ENCODE measurements at places on chromosomes 2 and 18. TPM values are rescaled to one million over a fixed set of nuclear protein-coding genes. Genes with fewer than 3 reads are reported as not detected.
A peak's percentile ranks its signal among the peaks of the same experiment; 100 is the strongest.

GRCh38 chr18:10148189-10148929, 234.5 kb downstream of the VAPA start:
- H3K27ac ChIP-seq = no peak overlapping the region
- peaks cover 4% of the 10 kb centered on the region for H3K4me1 ChIP-seq
- H3K36me3 ChIP-seq = no peaks in the 10 kb centered on the region
- no peak overlapping the region for H3K4me3 ChIP-seq
- H3K27me3 ChIP-seq = peaks cover 27% of the 10 kb centered on the region

Gene IHH
- 0.06 TPM for total RNA-seq

DNA sequence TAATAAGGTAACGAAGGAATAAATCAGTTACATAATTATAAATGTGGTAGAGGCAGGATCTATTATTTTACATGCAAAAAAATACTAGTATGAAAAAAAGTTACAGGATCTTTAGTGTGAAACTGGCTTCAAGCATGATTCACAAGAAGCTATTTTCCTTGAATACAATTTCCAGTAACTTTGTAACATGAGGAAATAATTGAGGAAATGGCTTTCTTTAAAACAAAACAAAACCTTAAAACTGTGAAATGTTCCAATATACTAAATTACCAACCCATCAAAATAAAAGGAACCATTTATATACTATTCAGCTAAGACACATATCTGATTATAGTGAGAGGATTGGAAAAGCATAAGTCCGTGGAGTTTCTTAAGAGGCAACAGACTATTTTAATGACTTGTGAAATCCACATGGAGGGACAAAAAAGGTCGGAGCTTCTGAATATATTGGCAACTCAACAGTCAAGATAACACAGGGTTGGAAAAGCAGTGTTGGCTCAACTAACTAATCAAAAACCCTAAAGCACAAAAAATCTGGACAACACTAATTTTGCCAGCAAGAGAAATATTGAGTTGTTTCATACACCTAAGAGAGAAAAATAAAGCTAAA, 10.6 kb downstream of the IRS1 start:
- H3K4me3 ChIP-seq = no peak overlapping the region
- no peak for DNase-seq
- no peak overlapping the region for H3K27ac ChIP-seq

Gene UGT1A4
- total RNA-seq = not detected

- no peak for DNase-seq
- H3K4me1 ChIP-seq = no peaks in the 10 kb centered on the region
- no peak overlapping the region for H3K4me3 ChIP-seq
- H3K36me3 ChIP-seq = no peaks in the 10 kb centered on the region
Observed at GRCh38 chr2:8438996-8439395, 242.9 kb upstream of the ID2 start.

- H3K4me1 ChIP-seq = no peaks in the 10 kb centered on the region
- no peak overlapping the region for H3K27ac ChIP-seq
- H3K27me3 ChIP-seq = no peaks in the 10 kb centered on the region
Observed at GRCh38 chr2:238790126-238790832, 57.6 kb upstream of the TWIST2 start.

Gene NYAP2
- 0.07 TPM for total RNA-seq

Gene ESPNL
- total RNA-seq = 0.59 TPM

- H3K4me1 ChIP-seq = peaks cover 19% of the 10 kb centered on the region
- DNase-seq = no peak
- no peak overlapping the region for H3K4me3 ChIP-seq
Observed at GRCh38 chr2:231361701-231362554, 33.6 kb upstream of the B3GNT7 start.

DNA sequence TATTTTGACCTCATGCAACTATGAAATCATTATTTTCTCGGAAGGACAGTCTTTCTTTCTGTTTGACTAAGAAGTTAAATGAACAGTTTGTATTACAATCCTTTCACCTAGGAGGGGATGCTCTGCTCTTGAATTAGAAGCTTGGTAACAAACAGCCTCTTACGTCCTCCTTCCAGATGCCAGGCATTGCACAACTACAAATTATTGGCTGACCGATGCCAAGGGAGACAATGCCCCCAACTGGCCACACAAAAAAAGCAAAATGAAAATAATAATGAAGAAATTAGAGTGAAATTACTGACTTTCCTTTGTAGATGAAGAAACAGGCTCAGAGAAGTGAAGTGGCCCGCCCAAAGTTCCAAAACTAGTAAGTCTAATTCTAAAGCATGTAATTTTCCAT, 177.9 kb downstream of the CYRIA start:
- no peaks in the 10 kb centered on the region for H3K4me1 ChIP-seq
- no peak overlapping the region for H3K27ac ChIP-seq
- DNase-seq = peak; percentile 48

Gene AMER3
- total RNA-seq = not detected

DNA sequence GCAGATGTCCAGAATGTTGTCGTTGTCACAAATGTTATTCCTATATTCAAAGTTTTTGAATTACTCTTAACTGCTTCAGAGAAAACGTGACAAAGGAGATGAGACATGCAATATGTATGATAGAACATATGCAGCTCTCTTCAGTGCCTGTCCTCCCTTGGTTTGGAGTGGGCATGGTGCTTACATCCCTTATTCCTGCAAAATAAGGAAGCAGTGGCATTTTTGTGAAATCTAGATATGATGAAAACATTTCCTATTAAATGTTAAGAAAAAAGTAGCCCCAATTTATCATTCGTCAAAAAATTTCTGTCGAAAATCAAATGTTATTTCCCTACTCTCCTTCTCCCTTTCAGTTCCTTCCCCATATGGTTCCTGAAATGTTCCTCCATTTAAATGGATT, 457.5 kb upstream of the FANCL start:
- H3K4me1 ChIP-seq = no peaks in the 10 kb centered on the region
- DNase-seq = no peak
- H3K27ac ChIP-seq = no peak overlapping the region
- no peak overlapping the region for H3K4me3 ChIP-seq

GRCh38 chr2:19738707-19739106, 163.1 kb downstream of the TTC32 start:
- no peak overlapping the region for H3K27ac ChIP-seq
- H3K27me3 ChIP-seq = no peaks in the 10 kb centered on the region
- no peak for DNase-seq

DNA sequence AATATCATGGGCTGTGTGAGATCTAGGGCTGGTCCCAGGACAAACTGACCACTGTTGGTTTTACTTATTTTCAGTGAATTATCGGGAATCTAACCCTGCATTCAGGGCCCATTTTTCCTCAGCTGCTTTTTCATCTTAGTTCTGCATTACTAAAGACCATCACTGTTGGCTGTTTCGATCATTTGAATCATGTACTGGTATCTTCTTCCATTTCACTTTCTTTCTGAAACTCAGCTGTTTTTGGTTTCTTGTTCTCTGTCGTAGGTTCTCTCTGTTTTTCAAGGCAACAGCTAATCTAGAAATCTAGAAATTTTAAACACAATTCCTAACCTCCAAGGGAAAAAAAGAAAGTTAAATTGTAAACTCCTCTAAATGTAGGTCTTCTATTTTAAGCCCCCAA, 159.9 kb upstream of the SESTD1 start:
- no peaks in the 10 kb centered on the region for H3K36me3 ChIP-seq
- peaks cover 19% of the 10 kb centered on the region for H3K4me1 ChIP-seq
- DNase-seq = no peak

DNA sequence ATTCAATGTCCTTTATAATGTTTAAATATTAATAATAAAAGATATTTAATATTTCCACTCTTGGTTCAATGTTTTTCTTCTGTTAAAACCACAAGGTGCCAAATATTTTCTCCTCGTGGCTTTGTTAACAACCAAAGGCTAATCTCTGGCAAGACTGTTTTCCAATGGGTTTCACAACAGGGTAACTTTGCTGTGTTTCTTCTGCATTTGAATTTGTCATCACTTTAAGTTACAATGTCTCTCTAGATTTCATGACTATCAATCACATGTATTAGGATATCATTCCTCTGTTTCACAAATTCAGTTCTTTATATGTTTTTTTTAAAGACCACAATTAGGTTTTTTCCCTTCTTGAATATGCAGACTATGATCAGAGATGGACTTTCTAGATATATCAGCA, 469.8 kb upstream of the ACVR2A start:
- no peak overlapping the region for H3K27ac ChIP-seq
- H3K4me1 ChIP-seq = no peaks in the 10 kb centered on the region
- no peak overlapping the region for H3K4me3 ChIP-seq
- H3K27me3 ChIP-seq = no peaks in the 10 kb centered on the region
- DNase-seq = no peak

GRCh38 chr2:50215736-50216135, 816.2 kb downstream of the NRXN1 start:
- H3K4me1 ChIP-seq = no peaks in the 10 kb centered on the region
- no peak for DNase-seq
- no peak overlapping the region for H3K27ac ChIP-seq
- no peaks in the 10 kb centered on the region for H3K27me3 ChIP-seq
- H3K4me3 ChIP-seq = no peak overlapping the region

- H3K4me1 ChIP-seq = peaks cover 7% of the 10 kb centered on the region
- no peak overlapping the region for H3K4me3 ChIP-seq
- DNase-seq = no peak
- H3K27ac ChIP-seq = no peak overlapping the region
- peaks cover 10% of the 10 kb centered on the region for H3K36me3 ChIP-seq
Observed at GRCh38 chr2:27222407-27222806, 5.2 kb downstream of the CAD start.

DNA sequence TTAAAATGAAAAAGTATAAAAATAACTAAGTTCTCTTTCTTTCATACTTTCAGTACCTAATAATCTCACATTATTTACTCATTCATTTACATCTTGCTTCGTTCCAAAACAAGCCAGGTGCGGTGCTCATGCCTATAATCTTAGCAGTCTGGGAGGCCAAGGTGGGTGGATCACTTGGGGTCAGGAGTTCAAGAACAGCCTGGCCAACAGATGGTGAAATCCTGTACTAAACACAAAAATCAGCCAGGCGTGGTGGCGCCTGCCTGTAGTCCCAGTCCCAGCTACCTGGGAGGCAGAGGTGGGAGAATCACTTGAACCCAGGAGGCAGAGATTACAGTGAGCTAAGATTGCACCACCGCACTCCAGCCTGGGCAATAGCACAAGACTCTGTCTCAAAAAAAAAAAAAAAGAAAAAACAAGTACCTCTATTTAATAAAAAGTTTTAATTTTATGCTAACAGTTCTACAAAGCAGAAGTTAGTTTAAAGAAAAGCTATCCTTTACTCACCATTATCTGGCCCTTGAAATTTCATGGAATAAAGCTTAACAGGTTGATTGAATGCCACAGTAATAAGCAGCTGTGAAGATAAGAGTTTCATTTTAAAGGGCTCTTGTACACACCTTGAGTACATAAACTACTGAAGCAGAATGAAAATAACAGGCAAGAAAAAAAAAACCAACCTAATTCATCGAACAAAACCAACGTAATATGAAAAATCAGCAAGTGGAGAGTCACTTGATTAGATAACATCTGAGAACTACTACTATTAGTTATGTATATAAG, 22.5 kb downstream of the TXNL1 start:
- no peaks in the 10 kb centered on the region for H3K27me3 ChIP-seq
- no peak overlapping the region for H3K4me3 ChIP-seq
- peaks cover 13% of the 10 kb centered on the region for H3K36me3 ChIP-seq
- H3K4me1 ChIP-seq = no peaks in the 10 kb centered on the region
- H3K27ac ChIP-seq = no peak overlapping the region

DNA sequence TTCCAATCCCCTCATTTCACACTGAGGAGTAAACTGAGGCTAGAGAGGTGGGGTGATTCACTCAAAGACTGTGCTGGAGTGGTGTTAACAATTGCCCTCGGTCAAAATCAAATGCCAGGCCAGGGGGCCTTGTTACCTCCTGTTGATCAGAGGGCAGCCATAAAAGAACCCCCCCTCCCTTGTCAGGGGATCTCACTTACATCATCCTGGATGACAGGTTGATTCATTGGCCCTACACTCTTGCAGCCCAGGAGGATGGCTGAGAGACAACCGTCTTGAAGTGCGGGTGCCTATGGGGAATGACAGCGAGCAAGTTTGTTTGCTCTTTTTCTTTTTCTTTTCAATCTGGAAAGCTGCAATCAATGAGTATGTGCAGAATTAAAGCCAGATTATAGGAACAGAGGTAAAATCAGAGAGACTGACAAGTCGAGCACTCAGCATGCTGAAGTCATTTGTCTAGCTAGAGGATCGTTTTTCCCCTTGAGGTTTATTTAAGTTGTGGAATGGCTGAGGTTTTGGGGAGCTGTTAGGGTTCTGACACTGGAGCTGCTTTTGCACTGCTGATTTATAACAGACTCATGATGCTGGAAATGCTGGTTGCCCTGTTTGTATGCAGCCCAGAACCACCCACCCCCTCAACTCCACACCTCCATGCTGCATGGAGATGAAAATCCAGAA, 26.4 kb upstream of the NRP2 start:
- H3K36me3 ChIP-seq = no peaks in the 10 kb centered on the region
- no peak overlapping the region for H3K27ac ChIP-seq
- DNase-seq = no peak
- H3K4me1 ChIP-seq = peaks cover 12% of the 10 kb centered on the region
- no peaks in the 10 kb centered on the region for H3K27me3 ChIP-seq

Gene ERMN
- total RNA-seq = 1.2 TPM

DNA sequence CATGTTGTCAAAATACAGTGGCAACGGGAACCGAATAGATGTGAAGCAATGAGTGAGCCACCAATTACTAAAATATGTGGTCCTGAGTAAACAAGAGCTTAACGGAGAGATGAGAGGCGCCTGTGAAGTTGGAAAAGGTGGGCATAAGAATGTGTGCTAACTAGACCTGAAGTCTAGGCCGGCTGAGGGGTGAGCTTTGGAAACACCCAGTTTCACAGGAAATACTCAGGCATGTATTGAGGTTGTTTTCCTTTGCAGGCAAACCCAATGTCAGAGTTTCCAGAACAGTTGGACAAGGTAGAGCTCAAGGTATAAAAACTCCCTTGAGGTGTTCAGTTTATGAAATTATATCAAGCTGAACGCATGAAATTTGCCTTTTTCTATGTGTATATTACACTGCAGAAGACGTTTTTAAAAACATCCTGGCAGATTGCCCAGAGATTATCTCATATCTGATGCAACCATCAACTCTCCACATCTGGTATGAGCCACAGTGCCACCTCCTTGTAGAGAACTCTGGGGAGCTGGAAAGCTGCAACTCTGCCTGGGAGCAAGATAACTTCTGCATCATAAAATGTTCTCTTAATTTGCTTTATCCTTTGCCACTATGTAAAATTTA, 3.9 kb upstream of the WDSUB1 start:
- H3K4me3 ChIP-seq = no peak overlapping the region
- H3K4me1 ChIP-seq = peaks cover 7% of the 10 kb centered on the region
- H3K27ac ChIP-seq = no peak overlapping the region
- no peaks in the 10 kb centered on the region for H3K36me3 ChIP-seq
- no peak for DNase-seq
